Activated T-cell treated with anti-CD3 and anti-CD28 coated beads, Interleukin-2, amount 50 U/mL, for 4 hours (primary cell): ENCODE measurements at places on chromosomes 1 and 21. TPM values are rescaled to one million over a fixed set of nuclear protein-coding genes. Genes with fewer than 3 reads are reported as not detected.

DNA sequence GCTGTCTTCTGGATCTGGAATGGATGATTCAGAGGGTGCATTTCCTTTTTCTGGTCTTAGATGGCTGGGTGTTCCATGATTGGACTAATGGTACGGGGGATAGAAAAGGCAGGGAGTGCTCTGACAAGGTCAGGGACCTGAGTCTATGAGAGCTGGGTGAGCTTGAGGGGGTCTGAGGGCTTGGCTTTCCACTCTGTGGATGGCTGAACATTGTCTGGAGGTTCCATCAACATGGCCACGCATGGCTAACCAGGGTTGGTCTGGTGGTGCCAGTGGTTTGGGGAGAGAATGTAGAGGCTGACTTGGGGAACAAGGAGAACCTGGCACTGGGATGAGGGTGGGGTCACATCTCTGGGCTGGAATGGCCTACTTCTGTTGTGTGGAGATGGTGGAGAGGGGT lies 41.5 kb upstream of the TSPAN2 start:
- no peak for DNase-seq

Gene RNF115
- total RNA-seq: 12.6 TPM

Gene FHAD1
- total RNA-seq: 0.08 TPM

DNA sequence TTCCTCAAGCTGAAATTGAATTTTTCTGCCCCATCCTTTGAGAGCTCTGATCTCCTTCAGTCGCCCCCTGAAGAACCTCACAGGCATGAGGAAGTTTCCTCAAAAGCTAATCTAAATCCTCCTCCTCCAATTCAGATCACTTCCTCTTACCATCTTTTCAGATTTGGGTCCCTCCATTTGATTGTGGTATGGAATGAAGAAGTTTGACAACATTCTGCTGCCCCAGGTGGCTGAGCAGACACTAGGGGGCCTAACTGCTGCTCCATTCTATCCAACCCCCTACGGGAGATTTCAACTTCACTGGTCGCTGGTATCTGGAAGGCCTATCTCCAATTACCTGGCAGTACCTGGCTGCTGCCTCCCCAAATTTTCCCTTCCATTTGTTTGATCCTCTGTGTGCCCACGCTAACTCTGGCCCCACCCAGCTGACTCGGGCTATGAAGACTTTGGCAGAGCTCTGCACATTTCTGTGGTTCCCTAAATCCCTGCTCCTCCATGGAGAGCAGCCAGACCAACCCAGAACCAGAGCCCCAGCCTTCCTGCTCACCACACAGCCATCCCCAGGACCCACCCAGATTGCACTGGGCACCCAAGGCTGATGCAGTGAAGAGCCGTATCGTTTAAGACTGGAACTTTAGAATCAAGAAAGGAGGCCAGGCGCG lies 7.8 kb downstream of the IRF6 start:
- DNase-seq: no peak

Gene COL6A2
- 5.7 TPM for total RNA-seq

- DNase-seq: no peak
Observed at GRCh38 chr1:179231923-179232322, 2.4 kb upstream of the ABL2 start.

GRCh38 chr1:14845851-14846250 lies 247.4 kb downstream of the KAZN start:
- no peak for DNase-seq

DNA sequence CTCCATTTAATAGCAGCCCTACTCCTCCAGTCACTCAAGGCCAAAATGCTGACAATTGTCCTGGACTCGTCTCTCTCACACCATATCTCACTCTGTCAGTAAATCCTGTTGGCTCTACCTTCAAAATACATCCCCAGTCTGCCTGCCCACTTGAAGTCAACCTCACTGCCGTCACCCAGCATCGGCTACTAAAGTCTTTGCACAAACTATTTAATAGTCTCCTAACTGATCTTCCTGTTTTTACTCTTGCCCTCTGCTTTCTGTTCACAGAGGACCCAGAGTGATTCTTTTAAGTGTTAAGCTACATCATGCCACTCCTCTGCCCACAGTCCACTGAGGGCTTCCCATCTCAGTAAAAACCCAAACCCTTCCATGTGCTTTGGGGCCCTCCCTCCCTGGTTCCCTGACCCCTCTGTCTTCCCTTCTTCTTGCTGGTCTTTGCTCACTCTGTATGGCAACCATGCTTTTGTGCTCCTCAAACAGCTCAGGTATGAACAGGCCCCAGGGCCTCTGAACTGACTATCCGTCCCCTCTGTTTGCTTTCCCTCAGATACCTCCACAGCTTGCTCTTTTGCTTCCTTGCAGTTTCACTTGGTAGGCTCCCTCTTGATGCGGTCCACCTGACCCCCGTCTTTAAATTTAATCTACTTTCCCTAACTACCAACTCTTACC lies 19.0 kb downstream of the RNASEL start:
- no peak for DNase-seq

Gene CLCA2
- total RNA-seq: not detected

DNA sequence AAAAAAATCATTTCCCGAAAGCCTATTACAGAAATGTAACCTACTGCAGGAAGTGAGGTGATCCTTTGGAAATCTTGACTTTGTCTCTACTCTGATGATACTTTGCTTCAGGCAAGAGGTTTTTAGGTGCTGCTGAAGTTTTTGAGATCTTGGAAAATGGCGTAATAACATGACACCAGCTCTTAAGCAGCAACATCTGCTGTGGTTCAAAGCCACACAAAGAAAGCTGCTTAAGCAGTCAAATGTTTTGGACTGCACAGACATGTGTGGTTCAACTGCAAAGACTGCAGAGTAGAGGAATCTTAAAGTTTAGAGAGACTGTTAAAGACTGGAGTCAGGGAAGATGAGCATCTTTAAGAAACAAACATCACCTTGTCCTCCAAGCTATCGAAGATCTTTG lies 139.0 kb downstream of the RASAL2 start:
- no peak for DNase-seq

- DNase-seq: no peak
Observed at GRCh38 chr1:35727434-35728040, 8.9 kb upstream of the C1orf216 start.

GRCh38 chr1:34132161-34132420 lies 32.9 kb downstream of the CSMD2 start:
- no peak for DNase-seq

Gene CNR2
- total RNA-seq: 0.05 TPM

DNA sequence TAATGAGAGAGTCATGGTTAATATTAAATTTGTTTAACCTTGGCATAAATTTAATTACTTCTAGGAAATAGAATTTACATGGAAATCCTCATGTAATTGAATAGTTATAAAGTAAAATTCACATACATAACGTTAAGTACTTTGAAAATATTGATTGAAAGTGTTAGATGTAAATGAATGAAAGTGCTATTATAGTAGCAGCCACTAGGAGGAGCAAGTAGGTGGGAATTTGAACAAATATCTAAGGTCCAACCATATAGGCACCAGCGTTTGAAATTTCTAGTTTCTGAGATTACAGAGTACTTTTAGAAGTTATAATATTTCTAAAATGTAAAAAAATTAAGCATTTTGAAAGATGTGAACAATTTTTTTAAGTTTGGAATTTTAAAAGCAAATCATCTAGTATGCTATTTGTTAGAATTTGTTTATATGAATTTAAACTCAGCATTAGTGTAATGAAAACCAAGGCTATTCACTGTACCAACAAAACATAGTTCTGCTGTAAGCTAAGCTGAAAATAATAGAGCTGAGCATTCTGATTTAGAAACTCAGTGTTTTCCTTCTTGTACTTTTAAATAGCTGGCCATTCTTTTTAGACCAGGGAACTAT lies 3.3 kb downstream of the B3GALT2 start:
- no peak for DNase-seq

- no peak for DNase-seq
Observed at GRCh38 chr1:162497104-162497722, 405 bp upstream of the UHMK1 start.

Gene HFM1
- 0.10 TPM for total RNA-seq

DNA sequence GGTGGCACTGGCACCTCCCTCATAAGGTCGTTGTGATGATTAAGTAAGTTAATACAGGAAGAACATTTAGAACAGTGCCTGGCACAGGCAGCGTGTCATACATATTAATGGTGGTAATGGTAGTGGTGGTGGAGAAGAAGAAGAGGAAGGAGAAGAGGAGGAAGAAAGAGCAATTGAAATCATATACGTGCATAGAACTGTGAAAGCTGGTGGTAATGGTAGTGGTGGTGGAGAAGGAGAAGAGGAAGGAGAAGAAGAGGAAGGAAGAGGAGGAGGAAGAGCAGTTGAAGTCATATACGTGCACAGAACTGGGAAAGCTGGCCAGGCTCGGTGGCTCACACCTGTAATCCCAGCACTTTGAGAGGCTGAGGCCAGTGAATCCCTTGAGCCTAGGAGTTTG lies 121.3 kb upstream of the HOOK1 start:
- no peak for DNase-seq

DNA sequence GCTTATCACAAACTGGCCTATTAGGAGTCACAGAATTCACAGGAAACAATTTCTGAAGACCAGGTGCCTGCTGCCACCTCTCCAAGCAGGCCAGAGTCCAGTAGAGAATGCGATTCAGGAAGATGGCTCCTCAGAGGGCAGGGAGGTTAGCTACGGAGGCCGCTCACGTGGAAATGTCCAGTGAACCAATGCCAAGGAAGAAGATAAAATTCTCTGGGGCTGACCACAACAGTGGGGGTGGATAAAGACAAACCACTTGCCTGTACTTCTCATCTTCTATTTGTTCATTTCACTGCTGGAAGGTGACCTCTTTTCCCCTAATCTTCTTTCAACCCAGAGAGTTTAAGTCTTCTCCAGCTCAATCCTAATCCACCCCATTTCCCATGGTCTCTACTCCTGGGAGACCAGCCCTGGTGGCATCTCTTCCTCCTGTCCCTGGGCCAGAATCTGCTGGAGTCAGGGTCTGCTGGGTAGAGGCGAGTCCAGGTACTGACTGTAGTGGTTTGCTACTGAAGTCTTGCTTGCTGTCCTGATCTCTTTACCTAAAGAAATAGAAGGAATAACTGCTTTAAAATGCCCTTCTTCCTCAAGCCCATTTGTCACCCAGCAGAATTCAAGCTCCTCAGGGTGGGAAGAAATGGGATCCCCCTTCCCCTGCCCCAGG lies 3.2 kb downstream of the PSRC1 start:
- no peak for DNase-seq

DNA sequence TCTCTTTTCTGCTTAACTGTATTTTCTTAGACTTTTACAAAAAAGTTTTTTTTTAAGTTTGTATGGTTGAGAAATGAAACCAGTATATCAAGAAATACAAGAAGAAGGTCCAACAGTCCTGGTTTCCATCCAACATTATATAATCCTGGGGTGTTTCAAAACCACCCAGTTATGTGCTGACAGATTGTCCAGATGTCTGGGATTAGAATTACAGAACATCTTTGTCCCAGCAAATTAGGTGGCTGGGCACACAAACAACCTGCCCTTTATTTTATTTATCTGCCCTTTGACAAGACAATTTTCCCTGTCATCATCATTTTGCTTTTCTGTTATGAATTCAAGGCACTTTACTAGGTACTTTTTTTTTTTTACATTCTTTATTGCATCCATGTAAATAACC lies 622.1 kb downstream of the PLPP3 start:
- DNase-seq: no peak

Gene SAMSN1
- 73.5 TPM for total RNA-seq

- no peak for DNase-seq
Observed at GRCh38 chr1:89927049-89927448, 67.9 kb upstream of the ZNF326 start.

Gene CYP4Z1
- total RNA-seq: not detected

- no peak for DNase-seq
Observed at GRCh38 chr1:13505020-13505419, 8.8 kb downstream of the LRRC38 start.

Gene MEGF6
- total RNA-seq: 0.43 TPM

DNA sequence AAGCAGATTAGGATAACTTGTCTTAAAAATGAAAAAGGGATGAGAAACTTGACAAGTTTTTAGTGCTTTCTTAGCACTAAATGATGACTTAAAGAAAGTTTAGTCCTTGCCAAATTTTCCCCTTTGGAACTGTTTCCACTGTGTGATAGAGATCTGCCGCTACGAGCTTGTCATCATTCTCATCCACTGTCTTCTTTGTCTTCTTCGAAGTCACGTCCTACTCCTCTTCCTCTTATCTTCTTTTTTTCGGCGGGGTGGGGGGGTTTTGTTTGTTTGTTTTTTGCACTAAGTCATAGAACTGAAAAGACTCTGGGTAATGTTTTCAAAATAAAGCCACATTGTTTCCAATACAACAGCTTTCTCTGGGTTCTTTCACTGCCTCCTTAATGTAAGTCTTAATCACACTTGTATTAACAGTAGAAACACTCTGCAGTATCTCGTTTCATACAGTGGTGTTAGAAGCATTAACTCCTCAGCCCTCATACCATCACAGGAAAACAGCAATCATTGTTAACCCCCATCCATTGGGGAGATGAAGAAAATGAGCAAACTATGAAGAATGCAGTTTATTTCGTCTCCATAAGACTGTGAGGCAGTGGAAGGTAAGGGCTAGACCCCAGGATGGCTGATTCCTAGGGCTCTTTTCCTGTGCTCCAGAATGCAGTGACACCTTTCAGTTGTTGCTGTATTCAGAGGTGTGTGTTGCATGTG lies 81.8 kb downstream of the OLFML2B start:
- DNase-seq: no peak

GRCh38 chr1:29974316-29974724 lies 738.0 kb downstream of the PTPRU start:
- DNase-seq: no peak

Gene ANKRD65
- total RNA-seq: 0.15 TPM

Gene TNFAIP8L2
- 15.8 TPM for total RNA-seq

Gene FLG2
- not detected for total RNA-seq

Gene ITLN1
- total RNA-seq: not detected

Gene DYNLT4
- not detected for total RNA-seq

DNA sequence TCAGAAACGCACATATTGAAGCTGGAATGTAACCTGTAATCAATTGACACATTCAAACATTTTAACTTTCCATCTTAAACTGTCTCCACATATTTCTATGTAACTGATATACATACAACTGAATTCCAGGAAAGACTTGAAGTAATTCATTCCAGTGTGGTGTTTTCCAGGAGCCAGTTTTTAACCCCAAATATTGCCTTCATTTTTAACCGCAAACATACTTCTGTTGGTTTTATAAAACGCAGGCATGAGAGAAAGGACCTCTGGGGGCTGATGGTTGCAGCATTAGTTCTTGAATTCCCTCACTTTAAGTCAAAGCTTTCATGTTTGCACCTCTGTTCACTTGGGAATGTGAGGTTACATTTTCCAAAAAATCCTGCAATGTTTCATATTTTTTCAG lies 204.1 kb downstream of the CRB1 start:
- DNase-seq: no peak
